ENCODE measurements at places on chromosomes 6 and 20. TPM values are rescaled to one million over a fixed set of nuclear protein-coding genes. Genes with fewer than 3 reads are reported as not detected.

The CST5 gene
- not detected for total RNA-seq

The CLPSL2 gene
- 0.80 TPM for total RNA-seq

The SAMD5 gene
- 0.70 TPM for total RNA-seq

The TAF4 gene
- total RNA-seq = 17.0 TPM

The PRL gene
- not detected for total RNA-seq

All from A549 treated with dexamethasone at 1 μM for 4 hours (cell line).